ENCODE measurements at places on chromosomes 12 and 14. TPM values are rescaled to one million over a fixed set of nuclear protein-coding genes. Genes with fewer than 3 reads are reported as not detected.
A peak's percentile ranks its signal among the peaks of the same experiment; 100 is the strongest.

DNA sequence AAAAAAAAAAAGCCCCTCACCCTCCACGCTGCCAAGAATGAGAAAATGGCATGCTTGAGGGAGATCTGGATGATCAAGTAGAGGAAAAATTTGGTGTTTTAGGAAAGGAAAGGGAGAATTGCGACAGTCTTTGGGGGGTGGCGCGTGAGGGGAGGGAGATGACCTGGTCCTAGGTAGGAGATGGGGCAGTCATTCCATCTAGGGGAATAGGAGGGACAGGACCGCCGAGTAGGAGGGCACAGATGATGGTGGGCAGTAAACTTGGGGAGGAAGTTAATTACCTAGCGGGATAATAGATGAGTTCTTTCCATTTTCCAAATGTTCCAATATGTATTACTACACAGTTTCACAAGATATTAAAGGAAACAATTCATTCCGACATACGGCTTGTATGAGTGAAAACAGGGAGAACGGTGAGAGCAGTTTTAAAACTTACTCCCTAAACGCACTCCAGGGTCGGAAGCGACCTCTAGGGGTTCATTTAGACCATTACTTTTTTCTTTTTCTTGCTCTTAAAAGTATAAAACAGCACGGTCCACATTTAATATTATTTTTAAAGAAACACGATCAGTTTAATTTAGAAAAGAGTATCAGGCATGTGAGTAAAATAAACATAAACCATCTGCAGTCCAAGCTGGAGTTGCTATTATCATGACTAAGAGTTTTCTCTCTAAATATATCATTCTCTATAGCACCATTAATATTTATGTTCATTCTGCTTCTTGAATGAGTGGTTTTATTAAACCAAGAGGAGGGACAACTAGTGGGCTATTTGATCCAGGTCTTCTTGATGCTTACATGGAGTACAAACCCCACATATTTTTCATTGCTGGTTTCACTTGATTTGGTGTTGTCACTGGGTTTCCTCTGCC is 3.0 kb upstream of the FNTB start:
- no peak for DNase-seq

DNA sequence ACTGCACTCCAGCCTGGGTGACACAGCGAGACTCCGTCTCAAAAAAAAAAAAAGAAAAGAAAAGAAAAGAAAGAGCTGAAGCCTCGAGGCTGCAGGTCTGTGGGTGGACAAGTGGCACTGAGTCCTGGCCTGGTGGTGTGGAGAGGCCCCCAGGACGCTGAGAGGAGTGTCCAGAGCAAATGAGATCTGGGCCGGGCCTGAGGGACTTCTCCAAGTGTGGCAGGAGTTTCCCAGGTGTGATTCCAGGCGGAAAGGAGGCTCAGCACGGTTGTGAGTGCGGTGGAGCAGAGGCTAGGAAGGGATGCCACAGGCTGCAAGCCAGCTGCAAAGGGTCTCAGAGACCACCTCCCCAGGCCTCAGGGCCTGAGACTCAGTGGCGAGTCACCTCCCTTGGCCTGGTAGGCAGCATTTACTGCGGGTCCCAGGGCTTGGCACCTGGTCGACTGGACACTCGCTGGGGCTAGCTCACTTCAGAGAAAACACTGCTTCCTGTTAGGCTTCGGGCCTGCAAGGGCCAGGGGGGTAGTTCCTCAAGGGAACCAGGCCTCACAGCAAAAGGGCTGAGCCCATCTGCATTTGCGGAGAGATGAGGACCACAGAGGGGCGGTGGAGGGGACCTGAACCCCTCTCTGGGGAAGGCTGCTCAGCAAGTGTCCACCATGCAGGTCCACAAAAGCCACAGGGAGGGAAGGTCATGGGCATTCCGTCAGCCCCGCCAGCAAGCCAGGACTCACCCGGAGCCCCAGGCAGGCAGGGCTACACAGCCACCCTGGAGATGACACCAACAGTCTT is 11.7 kb downstream of the TTC7B start:
- no peak for DNase-seq

- DNase-seq: no peak
These were observed 48.8 kb upstream of the ESRRB start for GRCh38 chr14:76326918-76327689.

DNA sequence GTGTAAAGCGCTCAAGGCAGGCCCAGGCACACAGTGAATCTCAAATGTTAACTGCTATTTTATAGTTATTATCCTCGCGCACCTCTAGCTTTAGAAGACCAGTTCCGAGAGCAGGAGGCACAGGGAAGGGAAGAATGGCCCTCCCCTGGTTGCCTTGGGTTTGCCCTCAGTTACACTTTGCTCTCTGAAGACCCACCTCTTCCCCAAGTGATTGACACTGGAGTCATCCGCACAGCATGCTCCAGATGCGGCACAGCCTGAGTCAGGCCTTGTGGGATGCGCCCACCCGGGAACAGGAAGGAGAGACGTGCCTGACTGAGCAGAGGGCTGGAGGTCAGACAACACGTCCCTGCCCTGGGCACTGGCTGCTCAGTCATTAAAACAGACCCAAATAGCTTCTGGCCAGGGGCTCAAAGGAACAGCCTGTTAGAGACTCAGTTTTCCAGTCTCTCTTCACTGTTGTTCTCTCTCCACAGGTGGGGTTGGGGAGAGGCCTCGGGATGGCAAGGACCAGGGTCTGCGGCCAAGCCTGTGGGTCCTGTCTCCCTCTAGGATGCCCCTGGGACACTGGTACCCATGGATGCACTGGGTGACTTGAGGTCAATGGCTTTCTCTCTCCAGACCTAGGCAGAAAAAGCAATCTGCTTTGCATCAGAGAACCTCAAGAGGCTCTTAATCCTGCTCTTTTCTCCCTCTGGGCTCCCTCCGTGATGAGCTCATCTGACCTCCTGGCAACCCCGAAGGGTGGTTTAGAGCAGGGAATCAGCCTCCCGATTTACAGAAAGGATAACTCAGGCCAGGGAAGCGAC is 13.6 kb upstream of the MLXIP start:
- DNase-seq: peak; percentile 92

- no peak for DNase-seq
These were observed 441.2 kb downstream of the BTG1 start for GRCh38 chr12:91704446-91704845.

GRCh38 chr12:124517260-124518050 is 50.0 kb downstream of the NCOR2 start:
- DNase-seq: peak; percentile 48

GRCh38 chr12:15393037-15393436 is 70.7 kb downstream of the PTPRO start:
- DNase-seq: no peak

DNA sequence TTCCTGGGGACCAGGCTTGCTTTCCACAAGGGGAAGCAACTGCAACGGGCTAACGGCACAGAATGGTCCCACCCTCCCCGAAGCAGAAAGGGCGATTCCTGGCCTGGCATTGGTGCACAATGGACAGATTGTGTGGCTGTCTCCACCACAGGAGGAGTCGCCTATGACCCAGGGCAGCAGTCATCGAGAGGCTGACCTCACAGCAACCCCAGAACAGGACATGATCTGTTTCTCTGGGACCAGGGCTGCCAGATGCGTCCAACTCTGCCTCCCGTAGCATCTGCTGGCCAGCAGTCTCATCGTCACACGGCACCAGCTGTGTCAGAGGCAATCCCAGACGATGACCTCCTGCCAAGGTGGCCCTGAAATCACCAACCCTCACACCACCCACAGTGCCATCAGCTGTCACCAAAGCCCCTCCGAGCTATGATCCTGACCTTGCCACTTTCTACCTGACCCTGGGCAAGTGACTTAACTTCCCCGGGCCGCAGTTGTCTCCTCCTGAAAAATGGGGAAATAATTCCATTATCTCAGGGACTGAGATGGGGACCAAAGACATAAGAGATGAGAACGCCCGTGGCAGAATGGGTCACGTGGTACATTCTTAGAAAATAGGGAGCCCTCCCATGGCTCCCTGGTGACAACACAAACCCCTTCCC is 86.7 kb downstream of the CHGA start:
- no peak for DNase-seq

DNA sequence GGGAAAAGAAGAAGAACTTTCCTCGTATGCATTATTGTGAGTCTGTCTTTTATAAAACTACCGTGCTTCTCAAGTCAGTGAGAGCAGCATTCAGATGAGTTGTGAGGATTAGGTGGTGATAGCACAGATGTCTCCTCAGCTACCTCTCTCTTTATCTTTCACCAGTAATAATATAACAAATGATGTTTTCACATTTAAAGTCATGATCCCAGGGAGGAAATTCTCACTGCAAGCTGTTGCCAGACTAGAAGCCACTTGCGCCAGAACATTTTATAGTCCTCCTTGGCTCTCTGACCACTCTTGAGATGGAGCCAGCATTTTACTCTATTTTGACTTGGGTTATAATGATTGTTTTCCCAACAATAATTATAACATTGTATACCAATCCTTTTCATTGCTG is 443.1 kb downstream of the AEBP2 start:
- DNase-seq: no peak

- no peak for DNase-seq
These were observed 49.1 kb downstream of the PLEKHG3 start for GRCh38 chr14:64753374-64753773.

DNA sequence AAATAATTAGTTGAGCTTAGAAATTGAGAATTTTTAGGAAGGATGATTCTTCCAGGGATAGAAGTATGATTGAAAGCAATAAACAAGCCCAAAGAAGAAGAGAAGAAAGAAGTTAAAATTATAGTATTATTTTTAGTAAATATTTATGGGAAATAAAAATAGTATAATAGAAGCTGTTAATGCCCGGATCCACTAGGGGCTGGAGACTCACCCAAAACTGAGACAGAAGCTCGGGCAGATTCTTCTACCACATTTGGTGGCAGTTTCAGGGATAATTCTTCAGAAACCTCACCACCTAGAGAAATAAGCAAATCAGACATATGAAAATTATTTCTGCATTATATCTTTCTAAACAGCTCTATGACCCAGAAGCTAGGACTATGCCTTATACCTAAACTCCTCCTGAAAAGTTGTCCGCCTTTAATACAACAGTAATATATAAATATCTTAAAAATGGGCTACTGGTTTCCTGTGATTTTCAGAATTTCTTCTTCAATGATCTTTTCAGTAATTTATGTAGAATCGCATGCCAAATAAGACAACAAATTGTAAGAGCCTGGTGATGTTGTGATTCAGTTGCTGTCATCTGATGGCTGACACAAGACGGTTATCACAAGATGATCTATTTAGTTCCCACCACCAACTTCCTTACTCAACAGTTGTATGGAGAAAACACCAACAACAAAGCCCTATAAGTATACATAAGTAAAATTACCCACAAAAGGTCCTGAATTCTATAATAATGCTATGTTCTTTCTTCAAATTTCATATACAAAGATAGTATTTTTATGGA is 35.6 kb downstream of the A2M start:
- no peak for DNase-seq

DNA sequence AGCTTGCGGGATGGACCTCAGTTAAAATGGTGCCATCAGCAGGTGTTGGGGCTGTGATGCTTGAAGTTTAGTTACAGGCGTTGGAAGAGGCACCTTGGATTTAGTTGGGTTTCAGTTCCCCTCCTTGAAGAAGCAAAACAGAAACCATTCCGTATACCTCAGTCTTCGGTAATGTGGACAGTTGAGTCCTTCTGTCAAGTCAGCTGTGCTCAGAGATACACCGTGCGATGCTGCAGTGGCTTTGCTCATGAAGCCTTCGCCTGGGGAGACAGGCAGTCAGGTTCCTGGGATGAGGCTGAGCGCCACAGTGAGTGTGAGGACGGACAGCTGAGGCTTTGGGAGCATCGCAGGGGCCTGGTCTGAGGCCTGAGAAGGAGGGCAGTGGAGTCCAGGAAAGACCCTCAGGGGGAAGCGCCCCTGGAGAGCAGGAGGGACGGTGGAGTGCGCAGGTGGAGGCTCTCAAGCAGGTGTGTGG is 7.4 kb downstream of the RAN start:
- no peak for DNase-seq

DNA sequence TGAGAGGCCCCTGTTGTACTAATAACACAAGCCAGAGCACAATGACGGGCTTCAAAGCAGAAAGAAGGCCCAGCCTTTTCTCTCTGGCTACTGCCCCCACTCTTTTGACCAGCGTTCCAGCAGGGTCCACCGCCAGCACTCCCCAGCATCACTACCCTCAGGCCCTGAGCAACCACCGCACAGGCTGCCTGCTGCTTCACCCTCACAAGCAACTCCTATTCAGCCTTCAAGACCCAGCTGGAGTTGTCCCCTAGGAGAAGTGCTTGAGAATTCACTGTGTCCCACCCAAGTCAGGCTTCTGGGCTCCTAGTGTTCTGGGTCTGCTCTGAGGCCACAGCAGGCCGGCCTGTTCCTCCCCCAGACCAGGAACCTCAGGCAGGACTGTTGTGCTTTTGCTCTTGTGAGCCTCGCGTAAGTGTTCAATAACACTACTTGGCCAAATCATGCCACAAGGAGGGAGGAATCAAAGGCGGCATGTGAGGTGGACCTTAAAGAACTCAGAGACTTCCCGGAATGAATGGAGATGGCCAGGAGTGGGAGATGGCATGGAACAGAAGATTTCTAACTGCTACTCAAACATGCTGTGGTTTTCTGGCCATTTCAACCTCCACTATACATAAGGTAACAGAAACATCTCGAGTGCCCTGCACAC is 83.3 kb upstream of the GPR68 start:
- DNase-seq: no peak

- DNase-seq: no peak
These were observed 304.4 kb upstream of the RTL1 start for GRCh38 chr14:101207897-101208296.

DNA sequence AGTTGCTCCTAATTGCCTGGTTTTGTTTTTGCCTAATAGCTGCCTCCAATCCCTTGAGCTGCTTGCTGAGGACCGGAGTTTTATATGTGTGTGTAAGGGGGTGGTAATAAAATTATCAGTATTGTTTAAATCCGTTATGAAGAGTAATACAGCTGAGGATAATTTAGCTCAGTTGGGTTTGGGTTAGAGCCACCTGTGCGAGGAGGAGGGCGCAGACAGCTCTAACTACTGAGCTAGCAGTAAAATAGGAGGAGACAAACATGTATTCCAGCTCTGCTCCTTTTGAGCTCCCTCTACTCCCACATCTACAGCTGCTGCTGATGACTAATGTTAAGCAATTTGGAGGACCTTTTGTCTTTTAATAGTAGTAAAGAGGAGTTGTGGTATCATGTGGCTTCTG is 61.5 kb downstream of the SPATS2 start:
- DNase-seq: no peak

- DNase-seq: no peak
These were observed 82.2 kb downstream of the ANO6 start for GRCh38 chr12:45298047-45298446.

CD69 gene
- total RNA-seq: 0.25 TPM

VWF gene
- total RNA-seq: 0.50 TPM

TMEM121 gene
- 1.2 TPM for total RNA-seq

HOXC9 gene
- 9.6 TPM for total RNA-seq

KLRB1 gene
- not detected for total RNA-seq

FOXM1 gene
- total RNA-seq: 66.4 TPM

CLEC2D gene
- 3.4 TPM for total RNA-seq

ZNF641 gene
- 9.9 TPM for total RNA-seq

LBHD2 gene
- 0.82 TPM for total RNA-seq

Data from SJSA1 (cell line).